ENCODE measurements at places on chromosomes 6 and 20.

GRCh38 chr6:13103169-13103568 is 225.2 kb downstream of the TBC1D7 start:
- no peak for DNase-seq

GRCh38 chr6:14743144-14743473 is 502.8 kb upstream of the JARID2 start:
- no peak for DNase-seq

DNA sequence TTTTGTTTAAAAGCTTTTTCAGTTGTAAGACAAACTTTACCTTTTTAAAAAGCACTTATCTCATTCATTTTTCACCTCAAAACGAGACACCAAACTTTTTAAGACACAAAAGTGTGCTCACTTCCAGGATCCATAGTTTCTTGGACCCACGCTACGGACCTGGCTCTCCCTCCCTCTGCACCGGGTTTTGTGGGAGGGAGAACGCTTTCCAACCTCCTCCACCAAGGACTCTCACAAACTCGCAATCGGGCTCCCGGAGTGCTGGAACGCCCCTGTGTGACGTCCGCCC is 436 bp downstream of the CAGE1 start:
- DNase-seq = peak; percentile 72

- no peak for DNase-seq
Measured at GRCh38 chr6:15357782-15358181, 111.9 kb downstream of the JARID2 start.

DNA sequence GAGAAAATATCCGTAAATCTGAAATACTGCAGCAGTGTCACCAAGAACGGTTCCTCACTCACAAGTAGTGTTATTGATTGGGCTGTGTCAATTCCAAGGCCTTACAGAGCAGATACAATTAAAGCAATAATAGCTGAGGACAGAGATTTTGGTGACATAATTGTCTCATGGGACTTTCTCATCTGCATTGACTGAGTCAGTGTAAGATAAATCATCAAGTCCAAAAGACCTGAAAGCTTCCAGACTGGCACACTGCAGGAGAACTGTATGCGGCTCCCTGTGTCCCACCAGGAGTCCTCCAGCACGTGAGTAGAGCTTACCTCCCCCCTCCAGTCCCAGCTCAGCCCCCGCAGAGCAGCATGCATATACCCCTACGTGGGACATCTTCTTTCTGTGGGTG is 655.2 kb upstream of the ARID1B start:
- DNase-seq = no peak

- no peak for DNase-seq
Measured at GRCh38 chr6:18533793-18534192, 146.6 kb downstream of the RNF144B start.

DNA sequence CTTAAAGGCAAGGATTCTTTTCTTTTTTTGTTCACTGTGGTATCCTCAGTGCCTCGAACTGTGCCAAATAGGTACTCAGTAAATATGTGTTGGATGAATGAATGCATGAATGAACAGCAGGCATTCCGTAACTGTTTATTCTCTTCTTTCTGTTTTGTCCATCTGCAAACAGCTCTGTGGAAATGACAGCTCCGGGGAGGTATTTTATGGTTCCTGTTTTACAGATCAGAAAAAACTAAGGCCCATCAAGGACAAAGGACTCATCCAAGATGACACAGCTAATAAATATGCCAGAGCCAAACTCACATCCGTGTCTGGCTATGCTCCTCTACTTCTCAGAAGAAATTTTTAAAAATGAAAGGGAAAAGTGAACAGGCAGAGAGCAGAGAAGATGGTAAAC is 21.0 kb downstream of the JPH2 start:
- peak; percentile 10 for DNase-seq

- DNase-seq = no peak
Measured at GRCh38 chr20:8321001-8321400, 188.9 kb downstream of the PLCB1 start.

- no peak for DNase-seq
Measured at GRCh38 chr6:20835315-20836010, 301.2 kb downstream of the CDKAL1 start.

DNA sequence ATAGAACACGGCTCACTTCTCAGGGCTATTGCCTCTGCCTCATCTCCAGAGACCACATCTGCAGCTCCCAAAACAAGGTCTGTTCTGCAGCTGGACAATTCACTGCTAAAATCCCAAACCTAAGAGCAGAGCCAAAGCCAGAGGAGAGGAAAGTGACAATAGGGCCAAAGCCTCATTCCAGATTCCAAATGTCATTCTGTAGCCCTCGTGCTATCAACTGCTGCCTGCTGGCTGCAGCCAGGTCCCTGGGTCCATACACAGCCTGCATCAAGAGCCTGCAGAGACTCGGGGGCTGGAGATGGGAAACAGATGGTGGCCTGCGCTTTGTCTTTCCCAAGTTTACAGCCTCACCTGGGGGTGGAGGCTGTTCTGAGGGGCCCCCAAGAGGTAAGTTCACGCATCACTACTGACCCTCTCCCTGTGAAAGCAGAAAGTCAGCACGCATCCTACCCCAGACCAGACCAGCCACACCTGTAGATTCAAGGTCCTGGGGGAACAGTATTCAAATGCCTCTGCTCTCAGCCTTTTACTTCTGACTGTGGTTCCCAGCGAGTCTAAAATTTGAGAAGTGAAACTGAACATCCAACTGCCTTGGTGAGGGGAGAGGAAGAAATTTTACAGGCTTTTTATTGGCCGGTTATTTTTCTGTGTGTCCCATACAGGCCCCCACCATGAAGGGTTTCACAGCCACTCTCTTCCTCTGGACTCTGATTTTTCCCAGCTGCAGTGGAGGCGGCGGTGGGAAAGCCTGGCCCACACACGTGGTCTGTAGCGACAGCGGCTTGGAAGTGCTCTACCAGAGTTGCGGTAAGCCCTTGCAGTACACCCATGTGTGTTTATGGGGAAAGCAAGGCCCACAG is at the start of gene LY86:
LY86 (plus strand) TSS at position 657 of the 860 bp plus-strand sequence; CDS start at position 672, 15 bp downstream.
- DNase-seq = no peak

DNA sequence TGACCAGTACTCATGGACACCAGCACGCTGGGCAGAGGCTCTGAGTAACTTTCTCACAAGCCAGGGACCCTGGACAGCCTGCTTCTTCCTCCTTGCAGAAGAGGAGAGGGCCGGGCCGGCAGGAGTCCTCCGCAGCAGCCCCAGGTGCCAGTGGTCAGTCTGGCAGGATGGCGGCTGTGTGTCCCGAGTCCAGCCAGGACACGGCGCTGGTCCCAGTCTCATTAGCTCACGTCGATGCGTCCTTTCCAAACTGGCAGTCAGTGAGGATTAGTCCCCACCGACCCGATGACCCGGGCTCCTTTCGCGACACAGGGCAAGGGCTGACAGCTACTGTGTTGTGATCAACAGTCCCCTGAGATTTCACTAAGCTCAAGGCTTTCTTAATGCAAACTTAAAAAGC is 267.0 kb downstream of the TAF4 start:
- no peak for DNase-seq

DNA sequence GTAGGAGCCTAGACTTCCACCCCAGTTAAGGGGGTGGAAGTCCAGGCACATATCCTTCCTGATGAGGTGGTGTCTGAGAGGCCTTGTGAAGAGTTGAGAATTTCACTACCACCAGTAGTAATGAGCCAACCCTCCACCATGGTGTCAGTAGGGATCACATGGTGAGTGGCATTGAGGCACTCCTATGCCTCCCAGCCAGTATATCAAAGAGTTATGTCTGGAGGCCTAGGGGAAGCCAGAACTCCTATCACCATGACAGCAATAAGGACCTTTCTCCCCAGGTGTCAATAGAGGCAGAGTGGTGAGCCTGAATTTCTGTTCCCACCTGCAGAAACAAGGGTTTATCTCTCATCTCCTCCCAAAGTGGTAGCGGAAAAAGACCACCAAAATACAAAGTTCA is 106.6 kb upstream of the ADTRP start:
- no peak for DNase-seq

- DNase-seq = peak; percentile 69
Measured at GRCh38 chr6:35258858-35259193, 709 bp upstream of the ZNF76 start.

DNA sequence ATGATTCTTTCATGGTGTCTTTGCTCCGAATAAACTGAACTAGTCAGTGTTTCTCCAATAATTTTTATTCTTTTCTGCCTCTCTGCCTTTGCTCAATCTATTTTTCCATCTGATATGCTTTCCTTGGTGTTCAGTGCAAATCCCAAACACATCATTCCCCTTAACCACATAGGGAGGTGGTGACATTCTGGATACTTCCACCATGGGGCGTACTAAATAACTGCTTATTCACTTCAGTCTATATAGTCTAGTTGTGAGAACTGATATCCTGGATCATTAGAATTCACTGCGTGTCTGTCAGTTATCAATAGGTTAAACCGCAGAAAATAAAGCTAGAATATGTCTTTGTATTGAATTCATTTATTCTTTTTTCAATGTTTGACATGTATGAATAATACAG is 83.1 kb downstream of the KCNQ5 start:
- DNase-seq = peak; percentile 1

DNA sequence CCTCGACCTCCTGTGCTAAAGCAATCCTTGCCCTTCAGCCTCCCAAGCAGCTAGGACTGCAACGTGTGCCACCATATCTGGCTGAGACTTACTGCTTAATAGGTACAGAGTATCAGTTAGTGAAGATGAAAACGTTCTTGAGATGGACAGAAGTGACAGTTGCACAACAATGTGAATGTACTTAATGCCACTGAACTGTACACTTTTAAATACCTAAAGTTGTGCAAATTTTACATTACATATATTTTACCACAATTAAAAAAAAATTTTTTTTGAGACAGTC is 25.9 kb downstream of the NUDT3 start:
- DNase-seq = no peak

DNA sequence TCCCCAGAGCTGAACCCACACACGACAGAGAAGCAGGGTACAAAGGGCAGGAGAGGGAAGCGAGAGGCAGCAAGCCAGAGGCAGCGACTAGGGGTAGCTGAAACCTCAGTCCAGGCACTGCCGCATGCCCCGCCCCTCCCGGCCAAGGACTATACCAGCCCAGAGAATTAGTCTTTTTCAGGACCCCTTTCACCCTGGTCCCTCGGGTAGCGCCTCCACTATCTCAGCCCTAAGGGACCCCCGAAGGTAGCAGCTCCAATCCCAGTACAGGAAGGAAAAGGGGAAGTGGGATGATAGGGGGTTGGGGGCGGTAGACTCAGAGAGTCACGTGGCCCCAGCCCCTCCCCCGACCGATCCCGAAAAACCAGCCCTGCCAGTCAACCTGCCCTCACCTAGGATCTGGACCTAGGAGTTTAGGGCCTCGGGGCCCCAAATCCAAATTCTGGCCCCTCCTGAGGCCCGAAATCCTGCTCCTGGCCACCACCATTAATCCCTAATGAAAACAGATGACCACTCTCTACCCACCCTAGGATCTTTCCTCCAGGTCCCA is 1.3 kb downstream of the RGL2 start:
- no peak for DNase-seq

GRCh38 chr20:63658749-63659187 is 656 bp downstream of the RTEL1 start:
- DNase-seq = peak; percentile 65

DNA sequence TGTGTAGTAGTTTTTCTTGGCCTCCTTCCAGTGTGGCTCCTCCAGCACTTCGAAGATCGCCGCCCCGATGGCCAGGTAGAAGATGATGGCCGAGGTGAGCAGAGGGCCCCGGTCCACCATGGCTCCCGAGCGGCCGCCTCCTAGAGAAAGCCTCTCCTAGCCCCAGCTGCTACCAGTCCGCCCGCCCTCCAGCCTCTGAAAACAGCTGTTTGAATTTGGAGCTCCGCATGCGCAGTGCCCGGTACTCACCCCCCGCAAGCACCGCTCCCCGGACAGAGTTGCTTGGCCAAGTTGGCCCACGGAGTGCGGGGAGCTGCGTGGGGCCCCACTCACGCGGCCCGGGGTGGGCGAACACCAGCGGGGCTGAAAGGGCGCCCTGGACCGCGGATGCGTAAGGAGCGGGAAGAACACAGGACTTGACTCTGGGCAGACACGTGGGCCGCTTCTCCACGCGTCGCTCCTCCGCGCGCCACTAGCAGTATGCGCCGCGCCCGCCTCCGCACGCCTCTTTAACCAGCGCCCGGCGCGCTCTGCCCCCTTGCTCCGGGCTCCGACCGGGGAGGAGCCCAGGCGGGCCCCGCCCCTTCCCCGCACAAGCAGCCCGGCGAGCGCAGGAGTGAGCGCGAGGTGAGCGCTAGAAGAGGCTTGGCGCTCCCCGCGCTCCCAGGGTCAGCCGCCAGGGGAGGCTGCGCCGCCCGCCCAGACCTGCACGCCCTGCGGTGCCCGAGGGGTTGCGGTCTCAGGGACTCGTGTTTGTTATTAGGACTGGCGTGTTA is at the start of gene KCNK5:
KCNK5 (minus strand) TSS at position 484 of the 776 bp plus-strand sequence; CDS start at position 120, 364 bp downstream.
- DNase-seq = peak; percentile 44

DNA sequence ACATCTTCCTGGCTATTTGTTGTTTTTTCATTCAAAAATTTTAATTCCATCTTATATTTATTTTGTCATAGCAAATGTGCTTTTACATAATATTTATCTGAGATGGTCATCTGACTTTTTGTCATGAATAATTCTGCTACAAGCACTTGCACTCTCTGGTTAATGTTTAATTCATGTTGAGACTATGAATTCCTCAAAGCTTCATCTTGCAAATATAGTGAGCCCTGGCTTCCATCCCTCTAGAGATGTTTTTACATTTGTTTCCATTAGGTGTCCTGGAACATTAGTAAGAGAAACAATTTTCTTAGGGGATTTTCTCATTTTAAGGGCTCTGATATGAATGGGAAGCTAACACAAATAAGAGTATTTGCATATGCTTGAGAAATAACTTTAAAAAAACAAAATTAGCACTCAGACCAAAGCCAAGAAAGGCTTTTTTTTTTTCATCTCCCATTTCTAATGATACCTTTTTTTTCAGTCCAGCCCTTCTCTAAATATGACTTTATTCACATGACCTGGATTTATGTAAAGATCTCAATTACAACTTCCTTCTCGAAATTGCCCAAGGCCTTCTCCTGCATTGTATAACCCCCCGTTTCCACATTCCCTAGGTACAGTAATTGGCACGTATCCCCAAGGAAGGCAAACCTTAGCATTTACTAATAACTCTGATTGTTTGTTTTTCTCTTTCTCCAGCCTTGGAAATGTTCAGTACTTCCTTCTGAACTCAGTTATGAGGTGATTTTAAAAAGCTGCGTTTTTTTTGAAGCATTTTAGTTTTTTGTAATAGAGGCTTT is 797.0 kb upstream of the GJE1 start:
- no peak for DNase-seq

DNA sequence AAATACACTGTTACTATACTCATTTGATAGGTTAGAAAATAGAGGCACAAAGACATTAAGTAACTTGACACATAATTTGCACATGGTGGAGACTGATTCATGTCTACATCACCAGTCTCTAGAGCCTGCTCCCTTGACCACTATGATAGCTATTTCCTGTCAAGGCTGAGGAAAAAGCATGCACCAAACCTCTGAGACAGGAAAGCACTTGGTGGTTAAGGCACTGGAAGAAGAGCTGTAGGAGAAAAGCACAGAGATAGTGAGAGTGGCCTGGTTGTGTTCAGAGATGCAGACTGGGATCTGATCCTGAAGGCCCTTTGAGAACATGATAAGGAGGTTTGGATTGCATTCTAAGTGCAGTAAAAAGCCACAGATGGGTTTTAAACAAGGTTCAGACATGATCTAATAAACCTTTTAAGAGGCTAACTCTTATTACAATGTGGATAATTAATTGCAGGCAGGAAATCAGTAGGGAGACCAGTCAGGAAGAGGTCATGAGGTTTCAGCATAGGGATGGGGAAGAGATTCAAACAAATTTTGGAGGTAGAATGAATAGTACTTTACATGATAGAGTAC is 168.9 kb downstream of the PHF3 start:
- peak; percentile 92 for DNase-seq

GRCh38 chr6:109867970-109868358 is 110.1 kb upstream of the GPR6 start:
- peak; percentile 65 for DNase-seq
